Femur (tissue), 1 donor: ENCODE measurements at places on chromosomes 7 and 10.

DNA sequence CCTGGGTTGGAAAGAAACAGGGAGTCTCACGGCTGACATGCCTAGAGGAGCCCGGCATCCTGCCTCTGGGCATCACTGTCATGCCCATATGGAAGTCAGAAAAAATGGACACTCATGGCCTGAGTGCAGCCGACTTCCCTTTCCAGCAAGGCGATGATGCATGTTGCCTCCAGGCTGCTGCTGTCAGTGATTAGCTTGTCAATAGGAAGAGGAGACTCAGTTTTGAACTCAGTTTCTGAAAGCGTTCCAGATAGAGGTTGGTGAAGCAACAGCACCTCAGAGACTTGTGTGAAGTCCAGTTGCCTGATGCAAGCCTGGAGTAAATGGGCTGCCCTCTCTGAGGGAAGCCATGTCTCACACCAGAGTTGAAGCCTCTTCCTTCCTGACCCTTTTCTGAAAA is 148.4 kb downstream of the TPST1 start:
- DNase-seq: no peak

- DNase-seq: no peak
These were observed 25.2 kb downstream of the HTRA1 start for GRCh38 chr10:122486406-122487080.

- no peak for DNase-seq
These were observed 194.6 kb downstream of the MAGI2 start for GRCh38 chr7:79258826-79259225.

DNA sequence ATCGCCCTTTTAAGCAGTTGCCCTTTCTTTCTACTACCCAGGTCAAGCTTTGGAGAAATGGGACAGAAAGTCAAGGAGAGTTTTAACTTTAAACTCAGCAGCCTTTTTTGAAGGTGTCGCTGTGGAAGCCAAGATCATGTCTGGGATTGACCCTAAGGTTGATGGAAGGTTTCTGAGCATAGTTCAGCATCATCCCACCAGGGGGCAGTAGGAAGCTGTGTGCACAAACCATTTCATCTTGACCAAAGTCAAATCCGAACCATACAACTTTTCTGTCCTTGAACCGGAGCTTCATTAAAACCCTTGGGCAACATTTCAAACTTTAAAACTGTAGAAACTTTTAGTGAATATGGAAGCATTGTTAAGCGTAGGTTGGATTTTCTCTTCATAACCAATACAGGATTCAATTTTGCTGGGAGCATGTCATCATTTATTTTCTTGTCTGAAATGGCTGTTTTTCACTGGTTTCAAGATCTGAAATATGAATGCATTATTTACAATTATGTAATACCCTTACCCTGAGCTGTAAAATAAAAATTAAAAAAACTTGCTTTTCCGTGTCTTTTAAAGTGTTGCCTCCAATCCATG is 214.4 kb upstream of the KIAA1217 start:
- DNase-seq: peak; percentile 62

DNA sequence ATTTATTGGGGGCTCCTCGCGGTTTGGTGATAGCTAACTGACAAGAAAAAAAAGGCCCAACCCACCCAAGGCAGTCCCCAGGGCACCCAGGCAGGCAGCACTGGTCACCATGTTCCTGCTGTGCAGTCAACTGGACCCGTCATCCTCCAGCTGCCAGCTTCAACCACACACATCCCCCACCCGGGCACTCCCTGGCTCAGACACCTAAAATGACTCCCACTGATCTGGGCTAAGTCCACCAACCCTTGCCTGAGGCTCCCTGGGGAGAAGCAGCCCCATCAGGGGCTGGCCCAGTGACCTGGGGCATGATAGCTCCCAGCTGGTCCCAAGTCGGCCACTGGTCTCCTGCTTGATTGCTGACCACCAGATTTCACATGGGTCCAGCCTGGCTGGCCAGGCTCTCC is 161.8 kb downstream of the NRF1 start:
- DNase-seq: no peak

DNA sequence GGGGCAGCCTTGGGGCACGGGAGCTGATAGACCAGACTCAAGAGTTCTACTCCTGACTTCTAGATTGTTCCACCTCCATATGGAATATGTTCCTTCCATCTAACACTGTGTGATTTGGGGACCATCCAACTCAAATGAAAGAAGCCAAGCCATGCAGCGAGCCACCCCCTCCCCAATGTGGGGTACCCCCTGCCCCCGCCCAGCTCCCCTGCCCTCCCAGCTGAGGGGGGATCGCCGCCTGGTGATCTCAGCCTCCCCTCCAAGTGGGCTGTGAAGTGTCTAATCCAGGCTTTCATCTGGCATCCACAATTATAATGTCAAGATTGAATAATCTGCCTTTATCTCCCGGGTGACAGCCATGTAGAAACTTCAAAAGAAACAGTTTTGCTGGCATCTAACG is 246.1 kb downstream of the RPS24 start:
- DNase-seq: no peak

GRCh38 chr10:12455766-12456165 is 106.4 kb downstream of the CAMK1D start:
- no peak for DNase-seq

DNA sequence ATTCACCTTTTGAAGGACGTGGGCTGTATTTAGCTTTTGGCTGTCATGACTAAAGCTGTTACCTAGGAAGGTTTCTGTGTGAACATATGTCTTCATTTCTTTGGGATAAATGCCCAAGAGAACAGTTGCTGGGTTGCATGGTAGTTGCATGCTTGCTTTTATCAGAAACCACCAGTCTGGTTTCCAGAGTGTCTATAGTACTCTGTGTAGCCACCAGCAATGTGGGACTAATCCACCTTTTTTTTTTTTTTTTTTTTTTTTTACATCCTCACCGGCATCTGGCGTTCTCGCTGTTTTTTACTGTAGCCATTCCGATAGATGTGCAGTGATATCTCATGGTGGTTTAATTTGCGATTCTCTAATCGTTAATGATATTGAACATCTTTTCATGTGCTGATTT is 297.8 kb downstream of the SDK1 start:
- DNase-seq: no peak

- no peak for DNase-seq
These were observed 123.1 kb upstream of the CCDC6 start for GRCh38 chr10:60029475-60029874.

- no peak for DNase-seq
These were observed 145.1 kb upstream of the NOBOX start for GRCh38 chr7:144548556-144548955.

DNA sequence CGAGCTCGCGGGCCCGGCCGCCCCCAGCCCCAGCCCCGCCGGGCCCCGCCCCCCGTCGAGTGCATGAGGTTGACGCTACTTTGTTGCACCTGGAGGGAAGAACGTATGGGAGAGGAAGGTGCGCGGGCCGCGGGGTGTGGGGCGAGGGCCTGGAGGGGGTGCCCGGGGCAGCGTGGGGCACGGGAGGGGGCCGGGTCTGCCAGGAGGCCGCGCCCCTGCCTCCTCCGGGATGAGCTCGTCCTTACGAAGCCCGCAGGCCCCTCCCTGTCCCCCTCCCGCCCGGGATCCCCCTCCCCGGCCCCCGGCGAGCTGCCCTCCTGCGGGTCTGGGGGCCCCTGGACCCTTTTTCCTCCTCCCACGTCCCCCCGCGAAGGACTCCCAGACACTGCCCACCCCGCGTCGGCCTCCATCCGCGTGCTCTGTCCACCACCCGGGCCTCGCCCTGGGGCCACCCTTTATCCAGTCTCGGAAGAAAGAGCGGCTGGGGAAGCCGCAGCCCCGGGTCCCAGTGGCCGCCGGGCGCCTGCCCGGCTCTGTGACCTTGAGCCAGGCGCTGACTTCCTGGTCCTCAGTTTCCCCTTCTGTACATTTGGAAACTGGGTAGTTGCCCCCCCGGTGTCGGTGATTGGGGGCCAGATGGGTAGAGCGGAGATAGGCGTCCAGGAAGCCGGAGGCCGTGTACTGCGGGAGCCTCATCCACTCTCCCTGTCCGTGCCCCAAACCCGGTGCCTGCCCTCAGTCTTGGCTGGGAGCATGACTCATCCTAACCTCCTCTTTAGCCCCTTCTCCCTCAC is 521 bp downstream of the LIMK1 start:
- peak; percentile 62 for DNase-seq

GRCh38 chr7:123327661-123328060 is 127.9 kb upstream of the SLC13A1 start:
- DNase-seq: no peak

DNA sequence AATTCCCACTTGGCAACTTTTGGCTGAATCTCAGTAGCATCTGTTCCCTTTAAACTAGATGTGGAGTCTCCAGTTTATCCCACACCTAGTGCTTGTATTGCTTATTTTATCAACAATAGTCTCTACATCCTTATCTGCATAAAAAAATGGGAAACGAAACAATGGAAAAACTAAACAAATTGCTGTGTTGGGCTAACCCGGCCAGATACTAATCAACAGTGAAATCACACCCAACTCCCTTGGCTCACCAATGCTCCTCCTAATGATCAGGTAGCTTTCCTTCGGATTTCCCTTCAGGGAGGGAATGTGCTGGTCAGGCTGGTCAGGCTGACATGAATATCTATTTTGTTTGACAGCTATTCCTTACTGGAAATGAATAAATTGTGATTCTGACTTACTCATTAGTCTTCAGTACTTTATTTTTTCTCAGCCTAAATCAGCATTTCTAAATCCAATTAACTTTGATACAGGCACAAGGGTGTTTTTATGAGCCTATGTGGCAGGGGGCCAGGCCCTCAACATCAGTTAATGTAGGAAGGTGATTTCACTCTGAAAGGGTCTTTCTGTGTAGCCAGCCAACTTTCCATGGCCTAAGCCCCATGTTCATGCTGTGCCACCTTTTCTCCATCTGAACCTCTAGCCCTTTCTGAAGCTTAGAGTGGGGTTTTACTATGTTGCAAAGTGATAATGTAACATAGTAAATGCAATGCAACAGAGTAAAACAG is 170.5 kb upstream of the NPSR1 start:
- no peak for DNase-seq

DNA sequence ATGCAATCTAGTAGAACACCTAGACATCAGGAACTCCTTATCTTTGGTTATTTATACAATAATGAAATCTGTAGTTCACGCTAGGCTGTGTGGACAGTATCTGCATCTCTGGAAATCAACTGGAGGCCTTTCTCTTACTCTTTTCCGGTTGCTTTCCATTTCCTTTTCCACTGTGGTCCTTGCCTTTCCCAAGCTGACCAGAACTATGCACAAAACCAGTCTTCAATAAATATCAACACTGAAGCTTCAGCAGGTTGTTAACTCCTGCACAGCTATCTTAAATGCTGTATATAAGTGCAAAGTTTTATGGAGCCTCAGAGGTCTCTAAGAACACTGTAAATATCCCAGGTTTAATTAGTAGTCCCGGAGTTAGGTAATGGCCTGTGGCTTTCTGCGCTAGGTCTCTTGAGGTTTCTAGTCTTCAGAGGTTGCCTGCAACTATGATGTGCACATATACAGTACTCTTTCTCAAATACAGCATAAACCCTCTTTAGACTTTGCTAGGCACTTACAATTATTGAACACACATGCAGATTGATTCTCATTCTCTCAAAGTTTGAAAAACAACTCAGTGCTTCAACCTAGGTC is 2.4 kb downstream of the KLLN start:
- DNase-seq: no peak

DNA sequence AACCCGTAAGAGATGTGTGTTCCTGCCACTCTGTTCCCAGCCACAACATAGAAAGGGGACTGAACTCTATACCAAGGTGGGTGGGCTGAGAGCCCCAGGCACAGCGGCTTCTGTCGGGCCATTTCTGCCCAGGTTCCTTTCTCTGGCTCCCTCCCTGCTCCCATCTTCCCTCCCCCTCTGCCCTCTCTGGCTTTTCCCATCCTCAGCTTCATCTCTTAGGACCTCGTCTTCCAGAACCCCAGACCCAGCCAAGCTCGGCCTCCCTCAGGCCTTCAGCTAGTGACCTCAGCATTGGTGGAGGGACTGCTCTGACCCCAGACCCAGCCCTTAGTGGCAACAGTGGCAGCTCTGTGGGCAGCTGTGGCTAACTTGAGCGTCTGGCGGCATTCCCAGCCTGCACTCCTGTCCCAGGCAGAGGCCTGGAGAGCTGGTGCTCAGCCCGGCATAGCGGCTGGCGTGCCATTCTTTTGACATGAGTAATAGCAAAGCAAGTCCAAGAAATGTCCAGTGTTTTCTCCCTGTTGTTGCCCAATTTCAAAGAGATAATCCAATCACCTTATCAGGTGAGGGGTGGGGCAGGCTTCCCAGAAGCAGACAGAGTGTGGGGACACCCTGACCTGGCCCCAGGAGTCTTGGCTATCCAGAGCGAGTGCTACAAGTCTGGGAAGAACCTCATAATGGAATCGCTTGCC is 15.9 kb downstream of the PTPRE start:
- peak; percentile 82 for DNase-seq

- no peak for DNase-seq
These were observed 55.8 kb downstream of the FAM53B start for GRCh38 chr10:124688386-124688785.

GRCh38 chr10:88090568-88091214 is 227.3 kb downstream of the PTEN start:
- DNase-seq: no peak

GRCh38 chr10:90925079-90926029 is 4.5 kb upstream of the ANKRD1 start:
- no peak for DNase-seq

DNA sequence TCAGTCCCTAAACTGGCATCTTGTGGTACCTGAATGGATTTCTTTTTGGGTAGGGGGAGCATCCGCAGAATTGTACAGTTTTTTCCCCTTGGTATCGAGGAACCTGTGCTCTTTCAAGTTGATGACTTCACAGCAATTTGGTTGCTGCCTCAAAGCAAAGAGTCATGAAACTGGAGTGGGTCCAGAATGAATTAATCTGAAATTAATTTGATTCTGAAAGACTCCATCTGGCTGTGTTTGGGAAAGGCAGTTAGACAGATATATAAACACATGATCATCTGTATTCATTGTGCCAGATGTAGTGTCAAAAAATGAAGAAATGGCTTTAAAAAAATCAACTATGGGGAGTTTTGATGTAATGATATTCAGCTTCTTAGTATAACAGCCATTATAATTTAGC is 136.1 kb downstream of the CELF2 start:
- DNase-seq: no peak

- peak; percentile 88 for DNase-seq
These were observed 26.5 kb downstream of the GTF2IRD1 start for GRCh38 chr7:74479961-74480829.

- no peak for DNase-seq
These were observed 124.7 kb downstream of the BICC1 start for GRCh38 chr10:58637352-58637751.

- no peak for DNase-seq
These were observed 95.4 kb downstream of the GSAP start for GRCh38 chr7:77320714-77321113.

DNA sequence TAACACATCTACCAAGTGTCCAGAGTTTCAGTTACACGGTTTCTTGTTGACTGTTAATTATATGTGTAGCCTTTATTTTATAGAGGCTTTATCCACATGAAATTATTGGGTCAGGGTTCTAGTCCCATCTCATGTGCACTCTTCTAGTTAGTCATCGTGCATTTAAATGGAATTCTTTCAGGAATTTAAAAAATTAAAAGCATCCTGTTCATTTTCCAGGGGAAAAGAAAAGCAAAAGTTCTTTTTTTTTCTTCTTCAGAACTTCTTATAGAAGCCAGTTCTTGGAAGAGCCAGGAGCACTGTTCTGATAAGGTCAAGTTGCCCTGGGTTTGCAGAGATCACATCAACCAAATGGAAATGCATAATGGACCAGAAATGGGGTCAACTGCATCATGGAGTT is 324.7 kb downstream of the INHBA start:
- no peak for DNase-seq

GRCh38 chr10:119536508-119537025 is 6.0 kb downstream of the RGS10 start:
- no peak for DNase-seq

GRCh38 chr7:100640517-100641440 is 573 bp downstream of the TFR2 start:
- no peak for DNase-seq

GRCh38 chr7:88485821-88486220 is 179.1 kb upstream of the STEAP4 start:
- DNase-seq: peak; percentile 27
